Renal cortex interstitium (tissue), 15 donors: ENCODE measurements at places on chromosomes 1 and 21. TPM values are rescaled to one million over a fixed set of nuclear protein-coding genes. Genes with fewer than 3 reads are reported as not detected.
A peak's percentile ranks its signal among the peaks of the same experiment; 100 is the strongest.

DNA sequence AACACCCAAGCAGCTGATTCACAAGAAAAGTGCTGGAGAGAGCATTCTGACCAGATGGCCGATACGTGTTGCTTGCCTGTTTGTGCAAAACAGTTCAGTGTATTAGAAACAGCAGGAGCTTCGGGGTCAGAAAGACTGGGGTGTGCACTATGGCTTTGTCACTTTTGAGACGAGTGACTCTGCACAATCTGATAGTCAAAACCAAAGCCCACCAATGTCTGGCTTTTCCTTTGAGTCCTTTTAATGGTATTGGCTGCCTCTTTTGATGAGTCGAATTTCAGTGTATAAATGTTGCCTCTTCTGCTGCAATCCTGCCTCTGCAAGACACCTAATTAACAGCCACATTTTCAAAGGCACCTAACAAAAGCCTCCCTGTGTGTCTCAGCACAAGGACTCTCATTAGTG, 444.6 kb downstream of the AJAP1 start:
- no peak for DNase-seq

Gene IL12RB2
- polyA plus RNA-seq = 0.70 TPM

DNA sequence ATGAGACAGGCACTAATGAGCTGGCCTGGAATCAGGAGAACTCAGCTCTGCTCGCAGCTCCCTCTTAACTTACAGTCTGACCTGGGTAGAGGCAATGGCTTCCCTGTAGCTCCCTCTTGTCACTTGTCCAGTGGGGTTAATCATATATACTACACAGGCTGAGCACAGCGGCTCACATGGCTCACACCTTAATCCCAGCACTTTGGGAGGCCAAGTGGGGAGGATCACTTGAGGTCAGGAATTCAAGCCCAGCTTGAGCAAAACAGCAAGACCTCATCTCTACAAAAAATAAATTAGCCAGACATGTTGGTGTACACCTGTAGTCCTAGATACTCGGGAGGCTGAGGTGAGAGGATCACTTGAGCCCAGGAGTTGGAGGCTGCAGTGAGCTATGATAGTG, 4.2 kb downstream of the S100A6 start:
- DNase-seq = no peak

Gene ATP13A2
- polyA plus RNA-seq = 27.8 TPM

Gene TSPEAR
- 0.89 TPM for polyA plus RNA-seq

DNA sequence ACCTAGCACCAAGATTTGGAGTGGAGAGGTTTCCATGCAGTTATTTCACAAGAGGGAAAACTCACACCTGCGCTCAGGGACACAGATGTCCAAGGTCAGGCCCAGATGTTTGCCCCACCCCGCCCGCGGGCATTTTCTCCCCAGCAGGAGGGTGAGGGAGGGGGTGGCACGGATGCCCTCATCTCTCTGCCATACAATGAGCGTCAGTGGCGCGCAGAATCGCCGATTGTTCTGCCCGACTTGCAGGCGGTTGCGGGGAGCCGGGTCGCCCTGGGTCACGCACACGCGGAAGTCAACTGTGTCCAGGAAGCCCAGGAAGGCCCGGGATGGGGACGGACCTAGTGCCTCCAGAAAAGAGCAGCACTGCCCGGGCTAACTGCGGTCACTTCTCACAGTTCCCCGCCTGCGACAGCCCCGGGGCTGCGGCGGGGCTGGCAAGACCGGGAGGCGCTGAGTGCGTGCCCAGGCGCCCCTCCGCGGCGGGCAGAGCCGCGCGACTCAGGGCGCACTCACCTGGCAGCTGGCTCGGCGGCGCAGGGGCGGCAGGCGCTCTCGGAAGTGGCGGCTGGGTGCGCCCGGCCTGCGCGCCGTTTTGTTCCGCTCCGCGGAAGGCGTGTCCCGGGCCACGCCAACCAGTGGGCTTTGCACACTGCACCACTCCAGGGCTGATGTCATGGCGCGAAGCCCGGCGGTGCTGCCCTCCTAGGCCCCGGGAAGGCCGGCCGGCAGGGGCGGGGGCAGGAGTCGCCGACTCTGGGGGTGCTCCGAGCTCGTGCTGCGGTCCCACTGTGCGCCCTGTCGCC, at the start of gene CSRP1:
Gene CSRP1, minus strand, starts transcription at position 567 of the 803 bp plus-strand sequence. CDS start 10,820 bp downstream, outside the sequence.
- peak; percentile 75 for DNase-seq

GRCh38 chr1:180791806-180792205, 120.9 kb upstream of the KIAA1614 start:
- DNase-seq = no peak

DNA sequence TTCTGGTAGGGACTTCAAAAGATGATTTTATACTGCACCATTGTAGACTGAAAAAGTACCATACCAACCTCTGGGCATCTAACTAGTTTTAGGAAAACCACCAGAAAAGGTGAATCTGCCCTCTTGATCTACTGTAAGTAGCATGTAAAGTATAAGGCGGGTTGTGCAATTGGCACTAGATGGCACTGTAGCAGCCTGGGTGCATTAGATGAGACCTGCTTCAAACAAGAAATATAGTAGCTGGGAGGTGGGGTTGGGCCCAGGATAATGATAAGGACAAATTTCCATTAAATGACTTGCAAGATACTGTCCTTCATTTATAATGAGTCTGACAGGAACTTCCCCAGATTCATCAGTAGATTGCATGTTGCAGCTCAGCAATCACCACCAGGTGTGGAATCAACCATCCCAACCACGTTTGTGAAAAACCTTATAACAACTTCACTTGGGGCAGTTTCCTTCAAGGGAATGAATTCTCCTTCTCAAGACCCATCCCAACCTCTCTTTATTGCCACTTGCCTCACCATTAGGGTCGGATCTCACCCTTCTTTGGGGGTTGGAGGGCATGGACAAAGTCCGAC, 37.3 kb upstream of the IL10 start:
- DNase-seq = no peak

DNA sequence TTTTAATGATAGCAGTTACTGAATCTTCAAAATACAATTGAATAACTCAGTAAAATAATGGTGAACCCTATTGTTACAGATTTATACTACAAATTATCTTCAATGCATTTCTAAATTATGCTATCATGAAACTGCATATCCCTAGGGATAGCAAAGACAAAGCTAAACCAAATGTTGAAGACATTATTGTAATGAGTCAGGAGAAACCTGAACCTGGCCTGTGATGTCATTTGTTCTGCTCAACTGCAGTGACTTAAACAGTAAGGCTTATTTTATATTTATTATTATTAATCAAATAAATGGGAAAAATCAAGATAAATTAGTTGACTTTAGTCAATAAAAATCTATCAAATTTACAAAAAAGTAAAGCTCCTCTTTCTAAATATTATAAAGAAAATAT, 100.3 kb downstream of the UCHL5 start:
- no peak for DNase-seq

Gene RNASEL
- polyA plus RNA-seq = 8.0 TPM

DNA sequence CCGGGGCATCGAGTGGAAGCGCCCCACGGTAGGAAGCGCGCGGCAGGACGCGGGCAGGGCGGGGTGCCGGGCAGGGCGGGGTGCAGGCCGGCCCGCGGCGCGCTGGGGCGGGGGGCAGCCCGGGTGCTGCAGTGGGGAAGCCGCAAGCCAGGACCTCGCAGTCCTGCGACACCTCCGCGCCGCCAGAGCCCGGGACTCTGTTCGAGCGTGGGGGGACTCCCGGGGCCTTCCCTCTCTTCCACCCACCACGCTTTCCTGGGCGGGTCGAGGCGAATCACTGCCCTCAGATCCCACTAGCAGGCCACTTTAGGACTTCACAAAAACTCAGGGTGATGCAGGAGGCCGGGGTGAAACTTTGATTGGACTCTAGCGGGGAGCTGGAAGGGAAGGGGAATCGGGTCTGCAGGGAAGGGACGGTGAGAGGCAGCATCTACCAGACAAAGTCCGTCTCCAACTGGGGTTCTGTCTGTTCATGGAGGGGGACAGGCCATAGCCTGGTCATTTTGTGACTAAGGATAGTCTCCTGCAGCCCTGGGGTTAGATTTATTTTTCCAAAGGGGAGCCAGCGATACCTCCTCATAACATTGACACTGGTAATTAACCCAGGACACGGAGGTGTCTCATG, 623 bp downstream of the CAPN2 start:
- no peak for DNase-seq

DNA sequence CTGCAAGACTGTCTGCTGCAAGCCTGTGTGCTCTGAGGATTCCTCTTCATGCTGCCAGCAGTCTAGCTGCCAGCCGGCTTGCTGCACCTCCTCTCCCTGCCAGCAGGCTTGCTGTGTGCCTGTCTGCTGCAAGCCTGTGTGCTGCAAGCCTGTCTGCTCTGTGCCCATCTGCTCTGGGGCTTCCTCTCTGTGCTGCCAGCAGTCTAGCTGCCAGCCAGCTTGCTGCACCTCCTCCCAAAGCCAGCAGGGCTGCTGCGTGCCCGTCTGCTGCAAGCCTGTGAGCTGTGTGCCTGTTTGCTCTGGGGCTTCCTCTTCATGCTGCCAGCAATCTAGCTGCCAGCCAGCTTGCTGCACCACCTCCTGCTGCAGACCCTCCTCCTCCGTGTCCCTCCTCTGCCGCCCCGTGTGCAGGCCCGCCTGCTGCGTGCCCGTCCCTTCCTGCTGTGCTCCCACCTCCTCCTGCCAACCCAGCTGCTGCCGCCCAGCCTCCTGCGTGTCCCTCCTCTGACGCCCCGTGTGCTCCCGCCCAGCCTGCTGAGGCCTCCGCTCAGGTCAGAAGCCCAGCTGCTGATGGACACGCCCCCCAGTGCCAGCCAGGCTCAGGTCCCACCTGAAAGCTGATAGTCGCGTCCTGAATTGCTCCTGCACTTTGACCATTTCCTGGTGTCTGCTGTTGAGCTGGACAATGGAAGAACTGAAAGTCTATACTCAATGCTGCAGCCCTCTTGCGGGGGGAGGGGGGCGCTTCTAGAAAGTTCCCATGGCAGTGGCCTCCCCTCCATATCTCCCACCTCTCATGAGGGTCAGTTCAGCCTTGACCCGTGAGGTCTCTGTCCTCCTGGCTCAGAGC, 1.2 kb downstream of the KRTAP10-4 start:
- no peak for DNase-seq

DNA sequence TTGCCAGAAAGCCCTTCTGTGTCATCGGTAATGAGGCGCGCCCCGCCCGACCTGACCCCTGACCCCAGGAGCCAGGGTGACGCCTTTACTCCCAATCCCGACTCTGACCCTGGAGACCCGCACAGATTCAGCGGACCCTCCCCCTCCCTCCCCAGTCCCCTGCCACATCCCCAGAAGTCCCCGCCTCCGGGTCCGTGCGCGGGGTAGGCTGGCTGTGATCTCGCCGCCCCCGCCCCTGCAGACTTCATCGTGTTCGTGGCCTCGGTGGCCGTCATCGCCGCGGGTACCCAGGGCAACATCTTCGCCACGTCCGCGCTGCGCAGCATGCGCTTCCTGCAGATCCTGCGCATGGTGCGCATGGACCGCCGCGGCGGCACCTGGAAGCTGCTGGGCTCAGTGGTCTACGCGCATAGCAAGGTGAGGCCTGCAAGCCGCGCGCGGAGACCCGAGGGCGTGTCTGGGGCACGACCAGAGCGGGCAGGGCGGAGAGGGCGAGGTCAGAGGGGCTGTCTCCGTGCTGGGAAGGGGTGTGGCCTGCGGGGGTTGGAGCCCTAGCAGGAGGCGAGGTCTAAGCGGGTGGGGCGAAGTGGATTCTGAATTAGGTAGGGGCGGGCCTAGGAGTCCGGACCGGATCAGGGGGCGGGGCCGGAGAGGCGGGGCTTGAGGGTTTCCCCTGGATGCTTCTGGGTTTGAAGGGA, 34.8 kb downstream of the KCNQ4 start:
- no peak for DNase-seq

Gene OR10J1
- polyA plus RNA-seq = 0.04 TPM

DNA sequence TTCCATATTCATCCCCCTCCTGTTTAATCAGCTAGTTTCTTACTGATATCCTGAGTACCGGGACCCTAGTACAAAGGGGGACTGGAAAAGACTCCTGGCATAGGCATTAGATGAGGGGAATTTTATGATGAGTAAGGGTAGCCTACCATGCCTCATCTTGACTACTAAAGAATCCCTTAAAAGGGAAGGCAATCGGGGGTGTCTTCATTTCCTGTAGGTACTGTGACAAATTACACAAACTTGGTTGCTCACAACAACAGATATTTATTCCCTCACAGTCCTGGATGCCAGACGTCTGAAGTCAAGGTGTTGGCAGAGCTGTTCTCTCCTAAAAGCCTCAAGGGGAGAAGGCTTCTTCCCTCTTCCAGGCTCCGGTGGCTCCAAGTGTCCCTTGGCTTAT, 28.9 kb upstream of the RUNX1 start:
- no peak for DNase-seq

- DNase-seq = no peak
Measured at GRCh38 chr1:225965231-225965630, 24.2 kb upstream of the LEFTY2 start.

GRCh38 chr1:27592931-27593677, 10.8 kb downstream of the AHDC1 start:
- DNase-seq = no peak
